ENCODE measurements at places on chromosomes 12 and 14.

DNA sequence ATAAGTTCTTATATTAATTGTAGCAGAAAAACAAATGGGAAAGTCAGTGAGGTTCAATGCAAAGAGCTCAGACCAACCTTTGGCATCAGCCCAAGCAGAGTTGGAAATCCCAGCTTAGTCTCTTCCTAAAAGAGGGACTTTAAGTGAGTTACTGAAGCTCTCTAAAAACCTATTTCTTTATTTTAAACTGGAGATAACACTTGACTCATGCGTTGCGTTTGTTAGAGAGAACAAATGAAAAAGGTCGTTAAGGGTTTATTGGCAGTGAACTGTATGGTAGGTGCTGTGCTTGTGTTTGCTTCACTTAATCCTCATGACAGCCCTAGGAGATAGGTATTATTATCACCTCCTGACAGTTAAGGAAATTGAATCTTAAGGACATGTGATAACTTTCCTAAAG lies 396.5 kb downstream of the RAD51B start:
- no peak for DNase-seq

DNA sequence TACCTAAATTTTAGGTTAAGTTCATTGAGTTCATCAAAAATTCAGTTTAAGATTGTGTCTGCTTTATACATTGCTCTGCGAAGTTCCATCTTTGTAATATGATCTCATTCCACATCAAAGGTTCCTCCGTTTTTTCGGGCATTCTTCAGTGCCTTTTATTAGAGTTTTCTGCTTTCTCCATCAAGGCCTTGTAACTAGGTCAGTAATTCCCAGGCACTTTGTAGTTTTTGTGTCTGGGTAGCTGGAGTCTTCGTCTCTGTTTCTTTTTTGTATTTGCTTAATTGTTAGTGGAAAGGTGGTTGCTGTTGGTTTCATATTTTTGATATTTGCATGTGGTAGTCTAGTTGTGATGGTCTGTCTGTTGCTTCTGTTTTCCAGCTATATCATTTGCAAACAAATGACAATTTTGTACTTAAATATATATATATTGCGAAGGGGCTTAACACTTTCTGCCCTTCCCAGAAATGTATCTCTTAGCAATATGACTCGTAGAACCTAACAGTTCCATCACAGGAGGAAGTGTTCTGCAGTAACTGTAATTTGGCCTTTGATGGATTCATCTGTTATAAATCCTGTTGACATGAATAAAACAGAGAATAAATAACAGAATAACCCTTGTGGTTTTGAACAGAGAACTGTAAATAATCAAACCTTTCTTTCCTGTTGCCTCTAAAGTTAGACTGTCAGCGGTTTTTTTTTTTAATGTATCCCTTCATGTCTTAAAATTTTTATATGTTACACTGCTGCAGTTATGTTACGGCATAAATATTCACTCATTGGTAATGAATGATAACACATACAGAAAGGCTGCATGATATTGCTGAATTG lies 88.4 kb upstream of the DYNC1H1 start:
- no peak for DNase-seq

- no peak for DNase-seq
Measured at GRCh38 chr12:106115440-106115839, 23.3 kb downstream of the NUAK1 start.

DNA sequence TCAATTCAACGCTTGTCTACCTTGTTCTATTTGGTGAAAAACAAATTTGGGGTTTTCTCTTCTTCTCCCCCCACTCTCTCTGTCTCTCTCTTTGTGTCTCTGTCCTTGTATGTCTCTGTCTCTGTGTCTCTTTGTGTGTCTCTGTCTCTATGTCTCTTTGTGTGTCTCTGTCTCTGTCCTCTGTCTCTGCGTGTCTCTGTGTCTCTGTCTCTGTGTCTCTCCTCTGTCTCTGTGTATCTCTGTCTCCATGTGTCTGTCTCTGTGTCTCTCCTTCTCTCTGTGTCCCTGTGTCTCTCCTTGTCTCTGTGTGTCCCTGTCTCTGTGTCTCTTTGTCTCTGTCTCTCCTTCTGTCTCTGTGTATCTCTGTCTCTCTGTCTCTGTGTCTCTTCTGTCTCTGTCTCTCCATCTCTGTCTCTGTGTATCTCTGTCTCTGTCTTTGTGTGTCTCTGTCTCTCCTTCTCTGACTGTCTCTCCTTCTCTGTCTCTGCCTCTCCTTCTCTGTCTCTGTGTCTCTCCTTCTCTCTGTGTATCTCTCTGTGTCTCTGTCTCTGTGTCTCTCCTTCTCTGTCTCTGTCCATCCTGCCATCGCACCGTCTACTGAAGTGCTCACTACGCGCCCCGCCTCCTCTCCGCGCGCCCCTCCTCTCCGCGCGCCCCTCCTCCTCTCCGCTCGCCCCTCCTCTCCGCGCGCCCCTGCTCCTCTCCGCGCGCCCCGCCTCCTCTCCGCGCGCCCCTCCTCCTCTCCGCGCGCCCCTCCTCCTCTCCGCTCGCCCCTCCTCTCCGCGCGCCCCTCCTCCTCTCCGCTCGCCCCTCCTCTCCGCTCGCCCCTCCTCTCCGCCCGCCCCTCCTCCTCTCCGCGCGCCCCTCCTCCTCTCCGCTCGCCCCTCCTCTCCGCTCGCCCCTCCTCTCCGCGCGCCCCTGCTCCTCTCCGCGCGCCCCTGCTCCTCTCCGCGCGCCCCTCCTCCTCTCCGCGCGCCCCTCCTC lies 12.8 kb downstream of the LRCOL1 start:
- no peak for DNase-seq

DNA sequence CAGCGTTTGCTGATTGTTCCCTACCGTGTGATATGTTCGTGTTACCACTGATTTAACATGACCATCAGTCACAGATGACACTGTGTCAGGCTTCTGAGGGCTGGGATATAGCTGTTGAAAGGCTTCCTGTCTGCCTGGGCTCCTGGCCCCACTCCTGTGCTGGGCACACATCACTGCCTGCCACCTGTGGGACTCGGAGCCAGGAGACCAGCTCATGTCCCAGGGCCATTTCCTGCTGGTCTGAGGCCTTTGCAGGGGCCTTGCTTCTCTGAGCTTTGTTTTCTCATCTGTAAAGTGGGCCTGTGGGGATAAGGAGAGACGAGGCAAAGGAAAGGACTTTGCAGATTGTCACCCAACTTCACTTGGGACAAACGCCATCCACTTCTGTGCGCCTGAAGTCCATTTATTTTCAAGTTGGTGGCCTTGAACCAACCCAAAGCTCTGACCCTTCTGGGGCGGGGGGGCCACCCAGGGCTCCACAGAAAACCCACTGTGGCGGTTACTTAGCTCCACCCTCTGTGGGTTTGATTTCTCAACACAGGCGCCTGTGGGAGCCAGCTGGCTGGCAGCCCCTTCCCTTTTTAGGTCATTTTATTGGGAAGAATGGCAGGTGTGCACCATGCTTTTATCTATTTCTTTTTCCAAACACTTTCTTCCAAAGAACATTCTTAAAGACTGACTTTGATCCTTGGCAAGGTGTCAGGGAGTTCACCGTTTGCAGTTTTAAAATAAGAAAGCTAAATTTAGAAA lies 54.1 kb downstream of the BEGAIN start:
- no peak for DNase-seq

- no peak for DNase-seq
Measured at GRCh38 chr14:105143451-105144025, 25.0 kb downstream of the JAG2 start.

GRCh38 chr12:49929581-49929980 lies 21.0 kb upstream of the AQP2 start:
- DNase-seq, result no peak

DNA sequence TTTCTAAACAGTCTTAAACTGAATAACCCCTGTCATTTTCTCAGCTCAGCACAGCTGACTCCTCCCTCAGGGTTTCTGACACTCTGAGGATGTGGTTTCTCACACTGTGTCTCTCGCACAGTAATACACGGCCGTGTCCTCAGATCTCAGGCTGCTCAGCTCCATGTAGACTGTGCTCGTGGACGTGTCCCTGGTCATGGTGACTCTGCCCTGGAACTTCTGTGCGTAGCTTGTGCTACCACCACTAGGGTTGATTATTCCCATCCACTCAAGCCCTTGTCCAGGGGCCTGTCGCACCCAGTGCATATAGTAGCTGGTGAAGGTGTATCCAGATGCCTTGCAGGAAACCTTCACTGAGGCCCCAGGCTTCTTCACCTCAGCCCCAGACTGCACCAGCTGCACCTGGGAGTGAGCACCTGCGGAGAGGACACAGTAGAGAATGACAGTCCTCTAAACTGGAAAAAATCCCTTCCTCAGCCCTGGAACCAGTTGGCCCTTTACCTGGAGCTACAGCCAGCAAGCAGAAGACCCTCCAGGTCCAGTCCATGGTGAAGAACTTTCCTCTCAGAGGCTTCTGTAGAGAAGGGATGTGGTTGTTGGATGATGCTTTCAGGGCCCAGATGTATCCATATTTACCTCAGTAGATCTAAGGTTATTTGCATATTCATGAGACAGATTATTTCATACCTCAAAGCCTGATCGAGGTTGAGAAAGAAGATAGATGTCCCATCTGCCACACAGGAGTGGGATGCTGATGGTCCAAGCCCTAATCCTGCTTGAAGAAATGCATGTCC lies 984.8 kb downstream of the TMEM121 start:
- peak; percentile 41 for DNase-seq

GRCh38 chr14:75689012-75689411 lies 28.0 kb downstream of the TTLL5 start:
- DNase-seq, result no peak

- DNase-seq, result no peak
Measured at GRCh38 chr14:70801836-70802235, 7.5 kb downstream of the MAP3K9 start.

GRCh38 chr14:36450550-36450949 lies 69.5 kb downstream of the NKX2-1 start:
- DNase-seq, result no peak

GRCh38 chr12:132571051-132571450 lies 39.3 kb downstream of the LRCOL1 start:
- no peak for DNase-seq
